ENCODE measurements at places on chromosomes 3 and 15.

GRCh38 chr15:90205886-90206285 is 4.8 kb downstream of the SEMA4B start:
- peak; percentile 28 for DNase-seq

DNA sequence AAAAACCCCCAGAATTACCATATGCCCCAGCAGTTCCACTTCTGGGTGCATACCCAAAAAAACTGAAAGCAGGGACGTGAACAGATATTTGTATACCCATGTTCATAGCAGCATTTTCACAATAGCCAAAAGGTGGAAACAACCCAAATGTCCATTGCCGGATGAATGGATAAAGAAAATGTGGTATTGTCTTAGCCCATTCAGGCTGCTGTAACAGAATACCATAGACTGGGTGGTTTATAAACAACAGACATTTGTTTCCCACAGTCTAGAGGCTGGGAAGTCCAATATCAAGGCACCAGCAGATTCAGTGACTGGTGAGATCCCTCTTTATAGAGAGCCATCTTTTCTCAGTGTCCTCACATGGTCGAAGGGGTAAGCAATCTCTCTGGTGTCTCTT is 182.1 kb upstream of the ANKRD28 start:
- DNase-seq, result no peak

GRCh38 chr15:28110481-28110881 is 11.4 kb upstream of the OCA2 start:
- DNase-seq, result no peak

DNA sequence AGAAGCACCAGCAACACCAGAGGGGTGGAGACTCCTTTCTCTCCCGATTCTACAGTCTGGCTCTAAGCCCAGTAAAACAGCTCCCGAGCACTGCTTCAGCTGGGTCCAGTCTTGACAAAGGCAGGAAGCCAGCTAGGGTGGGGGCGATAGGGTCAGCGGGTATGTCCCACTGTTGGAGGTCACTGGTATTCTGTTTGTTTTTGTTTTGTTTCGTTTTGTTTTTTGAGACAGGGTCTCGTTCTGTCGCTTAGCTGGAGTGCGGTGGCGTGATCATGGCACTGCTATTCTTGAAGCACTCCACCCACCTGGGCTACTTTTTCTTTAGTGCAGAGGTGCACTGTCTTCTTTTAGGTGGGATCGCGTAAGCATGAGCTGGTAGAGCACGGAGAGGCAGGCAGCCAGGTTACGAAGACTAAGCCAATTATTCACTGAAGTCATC is 16.3 kb downstream of the GCSAM start:
- no peak for DNase-seq

DNA sequence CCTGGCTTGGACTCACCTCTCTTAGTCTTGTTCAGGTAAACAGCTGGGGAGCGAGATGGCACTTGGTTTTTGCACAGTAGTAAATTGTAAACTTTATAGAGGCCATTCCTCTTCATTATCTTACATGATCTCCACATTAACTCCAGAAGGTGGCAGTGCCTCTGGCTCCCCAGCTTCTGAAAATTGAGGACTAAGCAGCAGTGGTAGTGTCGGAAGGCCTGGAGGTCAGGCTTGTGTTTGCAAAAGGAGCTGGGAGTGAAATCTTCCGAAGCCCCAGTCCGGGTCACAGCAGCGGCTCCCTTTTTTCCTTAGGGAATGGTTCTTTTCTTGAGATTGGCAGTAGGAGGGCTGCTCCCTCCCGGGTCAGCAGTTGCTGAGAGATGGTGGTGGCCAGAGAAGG is 85.7 kb downstream of the FNDC3B start:
- no peak for DNase-seq

- no peak for DNase-seq
Observed at GRCh38 chr15:38012894-38013293, 78.5 kb downstream of the TMCO5A start.

GRCh38 chr3:23202203-23202920 is 765 bp upstream of the UBE2E2 start:
- no peak for DNase-seq

- DNase-seq, result peak; percentile 80
Observed at GRCh38 chr3:43105596-43106292, at the start of gene POMGNT2. Gene POMGNT2, minus strand, starts transcription at chr3:43106079. Its CDS starts 24,648 bp downstream, at chr3:43081431.
